Mucosa of gallbladder (tissue), 1 donor: ENCODE measurements at places on chromosomes 7 and 10. TPM values are rescaled to one million over a fixed set of nuclear protein-coding genes. Genes with fewer than 3 reads are reported as not detected.

DNA sequence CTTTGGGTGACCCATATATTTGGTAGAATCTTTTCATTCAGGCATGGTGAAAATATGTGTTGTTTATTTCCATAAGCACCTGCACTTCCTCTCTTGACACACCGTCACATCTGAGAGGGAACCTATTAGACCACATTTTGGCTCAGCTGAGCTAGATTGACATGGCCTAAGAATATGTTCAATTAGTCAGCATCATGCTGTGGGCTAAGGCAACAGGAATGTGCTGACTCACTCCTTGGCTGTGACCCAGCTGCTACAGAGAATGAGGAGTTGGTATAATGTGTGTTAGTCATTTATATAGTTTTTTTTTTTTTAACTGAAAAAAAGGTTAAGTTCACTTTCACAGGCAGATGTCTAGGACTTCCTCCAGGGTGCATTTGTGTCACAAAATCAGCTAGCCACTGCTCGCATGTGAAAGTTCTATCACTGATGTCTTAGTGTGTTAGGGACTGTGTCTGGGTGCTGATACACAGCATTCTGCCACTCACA lies 180.6 kb downstream of the SEMA3E start:
- DNase-seq: peak; percentile 91

The MYH16 gene
- total RNA-seq: 0.32 TPM

DNA sequence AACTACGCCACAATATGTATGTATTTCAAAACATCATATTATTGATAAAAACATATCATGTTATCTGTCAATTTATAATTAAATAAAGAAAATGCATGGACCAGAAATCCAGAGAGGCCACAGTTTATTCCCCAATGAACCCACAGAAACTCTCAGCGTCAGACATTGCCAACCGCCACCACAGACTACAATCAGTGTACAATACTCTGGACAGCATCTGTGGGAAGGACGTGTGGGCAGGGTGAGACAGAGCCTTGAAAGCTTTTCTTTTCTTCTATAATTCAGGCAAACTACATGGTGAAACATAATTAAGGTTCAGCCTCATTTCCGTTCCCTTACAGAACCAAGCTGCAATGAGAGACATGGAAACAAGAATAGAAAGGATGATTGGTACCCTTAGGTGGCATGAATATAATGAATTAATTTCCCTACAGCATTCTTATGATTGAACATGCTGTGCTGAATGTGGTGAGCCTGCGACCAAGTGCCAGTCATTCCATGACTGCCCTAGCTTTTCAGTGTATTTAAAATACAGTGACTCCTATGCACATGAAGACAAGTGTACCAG lies 909.3 kb downstream of the SORCS1 start:
- no peak for DNase-seq

DNA sequence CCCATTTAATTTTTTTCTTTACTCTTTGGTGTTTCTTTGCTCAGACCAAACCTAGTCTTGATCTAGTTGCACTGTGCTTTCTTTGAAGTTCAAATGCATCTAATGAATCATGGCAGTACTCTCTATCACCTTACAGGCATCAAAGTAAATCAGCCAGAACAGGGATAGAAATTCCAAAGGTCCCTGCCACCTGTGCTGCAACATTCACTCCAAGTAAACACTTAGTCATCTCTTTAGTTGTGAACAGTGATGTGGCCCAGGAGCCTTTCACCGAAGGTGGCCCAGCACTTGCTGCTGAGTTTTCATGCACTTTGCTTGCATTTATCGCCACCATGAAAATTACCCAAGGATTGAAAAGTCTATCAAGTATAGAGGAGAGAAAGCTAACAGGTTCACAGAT lies 314.1 kb upstream of the ETV1 start:
- peak; percentile 18 for DNase-seq

DNA sequence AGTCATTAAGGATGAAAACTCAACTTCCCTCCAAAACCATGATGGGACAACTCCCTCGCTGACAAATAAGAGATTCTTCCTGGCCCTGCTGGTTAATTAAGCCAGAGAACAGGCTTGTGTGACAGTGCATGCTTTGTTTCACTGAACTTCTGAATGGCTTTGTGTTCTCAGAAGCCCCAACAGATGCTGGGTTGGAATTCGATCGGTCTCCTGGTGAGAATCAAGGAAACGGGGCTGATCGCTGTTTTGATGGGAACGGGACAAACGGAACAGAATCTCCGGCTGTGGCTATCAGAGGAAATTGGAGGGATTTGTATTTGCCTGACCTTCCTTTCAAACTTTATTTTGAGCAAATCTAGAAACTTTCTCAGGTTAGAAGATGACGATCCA lies 145.0 kb downstream of the RNF216 start:
- DNase-seq: no peak
